CD4-positive, alpha-beta T cell treated with Interleukin-15 for 1 hour (primary cell): ENCODE measurements at places on chromosomes 12 and 14.

- DNase-seq: no peak
These were observed 114.6 kb upstream of the PLXNC1 start for GRCh38 chr12:94033784-94034183.

DNA sequence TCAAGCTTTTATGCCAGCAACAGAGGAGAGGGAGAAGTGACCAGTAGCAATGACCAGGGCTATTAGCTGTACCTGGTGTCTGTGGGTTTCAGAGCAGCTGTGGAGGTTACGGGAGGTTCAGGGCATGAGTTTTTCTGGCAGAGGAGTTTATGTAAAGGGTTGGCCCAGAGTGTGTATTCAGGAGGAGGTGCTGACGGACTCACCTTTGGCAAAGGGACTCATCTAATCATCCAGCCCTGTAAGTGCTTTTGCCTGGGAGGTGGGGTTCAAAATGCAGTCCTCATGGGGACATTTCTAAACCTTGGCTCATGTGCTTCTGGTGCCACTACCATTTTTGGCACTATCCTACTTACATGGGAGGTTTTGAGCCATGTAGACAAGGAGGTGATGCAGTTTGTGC is 95.3 kb downstream of the DAD1 start:
- no peak for DNase-seq

DNA sequence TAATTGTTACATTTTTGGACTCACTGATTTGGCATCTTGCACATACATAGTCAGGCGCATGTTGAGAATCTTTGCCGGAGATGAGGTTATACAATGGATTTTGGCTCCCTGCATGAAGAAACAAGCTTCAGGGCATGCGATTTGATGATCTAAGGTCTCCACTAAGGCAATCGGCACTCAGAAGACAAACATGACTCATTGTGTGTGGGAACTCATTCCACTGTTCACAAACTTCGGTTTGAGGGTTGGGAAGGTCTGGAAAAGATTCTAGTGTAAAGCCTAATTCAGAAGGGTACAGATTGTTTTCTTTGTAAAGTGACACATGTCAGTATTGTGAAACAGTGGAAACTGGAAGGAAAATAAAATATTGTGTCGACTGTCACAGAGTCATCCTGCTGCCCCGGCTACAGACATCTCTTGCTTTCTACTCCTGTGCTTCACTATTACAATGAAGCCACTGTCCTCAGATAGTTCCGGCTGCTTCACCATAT is 192.6 kb upstream of the HMGA2 start:
- DNase-seq: no peak

GRCh38 chr12:57754411-57755193 is at the start of gene MARCHF9:
Gene MARCHF9 (plus strand): TSS chr12:57755103. CDS start chr12:57755529, 426 bp downstream.
- peak; percentile 91 for DNase-seq

GRCh38 chr12:60644076-60644475 is 1048.2 kb downstream of the SLC16A7 start:
- DNase-seq: no peak

GRCh38 chr12:107656302-107656701 is 29.3 kb upstream of the PWP1 start:
- no peak for DNase-seq

- DNase-seq: no peak
These were observed 45.7 kb upstream of the CLMN start for GRCh38 chr14:95365401-95365800.

DNA sequence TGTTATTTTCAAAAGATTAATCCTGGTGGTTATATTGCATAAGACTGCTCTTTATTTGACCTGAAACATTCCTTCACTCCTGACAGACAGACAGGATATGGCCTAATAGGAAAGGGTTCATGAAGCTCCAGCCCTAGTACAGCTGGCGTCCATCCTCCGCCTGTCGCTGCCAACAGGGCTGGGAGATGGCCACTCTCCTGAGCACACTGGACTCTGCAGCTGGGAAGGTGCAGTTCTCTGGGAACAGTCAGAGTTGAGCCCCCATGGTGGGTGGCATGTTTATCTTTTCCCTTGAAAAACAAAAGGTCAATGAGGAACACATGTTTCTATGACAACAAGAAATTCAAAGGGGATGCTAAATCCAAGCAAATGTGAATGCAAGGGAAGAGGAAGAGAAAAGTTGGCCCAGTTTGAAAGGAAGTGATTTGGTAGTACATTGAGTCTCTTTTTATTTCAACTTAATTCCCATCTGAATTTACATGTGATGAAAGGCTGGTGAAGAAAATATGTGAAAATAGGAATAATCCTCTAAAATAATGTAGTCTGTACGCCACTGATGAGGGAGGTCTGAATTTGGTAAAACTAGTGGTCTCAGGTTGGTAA is 89.9 kb upstream of the DCN start:
- DNase-seq: no peak

- no peak for DNase-seq
These were observed 5.7 kb downstream of the ADCY4 start for GRCh38 chr14:24329073-24329663.

DNA sequence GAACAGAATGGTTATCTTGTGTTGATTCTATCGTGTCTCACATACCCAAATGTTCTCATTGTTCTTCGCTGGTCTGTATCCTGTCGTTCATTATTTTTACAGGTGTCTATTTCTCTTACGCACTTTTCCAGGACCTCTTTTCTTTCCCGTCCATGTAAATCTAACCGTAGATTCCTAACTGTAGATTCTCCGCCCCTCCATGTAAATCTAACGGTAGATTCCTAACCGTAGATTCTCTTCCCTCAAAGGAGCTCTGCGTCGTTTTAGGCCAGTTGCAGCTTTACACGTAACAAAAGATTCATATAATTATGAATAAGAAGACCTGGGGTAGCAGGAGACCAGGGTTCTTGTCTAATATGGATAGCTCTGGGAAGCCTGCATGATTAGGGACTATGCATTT is 9.7 kb upstream of the ZNF605 start:
- DNase-seq: no peak

- DNase-seq: no peak
These were observed 4.3 kb downstream of the OAS3 start for GRCh38 chr12:112942572-112942971.

GRCh38 chr12:116210131-116210530 is 67.4 kb downstream of the MED13L start:
- DNase-seq: no peak

DNA sequence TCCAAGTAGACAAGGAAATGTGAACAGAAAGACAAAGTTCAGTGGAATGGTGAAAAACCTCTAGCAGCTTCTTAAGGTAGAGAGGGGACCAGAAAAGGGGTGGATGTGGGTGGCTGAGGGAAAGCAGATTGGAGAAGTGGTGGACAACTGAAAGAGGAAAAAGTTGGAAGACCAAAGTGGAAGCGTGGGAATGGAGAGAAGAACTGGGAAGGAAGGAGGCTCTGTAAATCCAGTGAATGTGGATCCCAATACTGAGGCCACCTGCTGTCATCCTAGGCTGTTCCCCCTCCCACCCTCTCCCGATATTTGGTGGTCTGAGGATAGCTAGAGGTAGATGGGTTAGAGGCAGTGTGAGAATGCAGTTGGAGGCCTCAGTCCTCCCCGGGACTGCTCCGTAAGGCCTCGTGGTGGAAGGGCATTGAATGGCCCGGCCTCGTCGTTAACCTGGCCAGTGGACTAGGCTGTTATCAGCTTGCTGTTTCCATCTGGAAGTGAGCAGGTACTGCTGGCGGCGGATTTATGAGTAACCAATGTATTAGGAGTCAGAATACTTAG is 822 bp upstream of the POU6F1 start:
- DNase-seq: no peak

GRCh38 chr12:59375633-59376032 is 220.2 kb upstream of the SLC16A7 start:
- DNase-seq: no peak

GRCh38 chr12:43577381-43577780 is 25.4 kb upstream of the ADAMTS20 start:
- DNase-seq: no peak

GRCh38 chr14:44316647-44317440 is 190.2 kb downstream of the FSCB start:
- no peak for DNase-seq

DNA sequence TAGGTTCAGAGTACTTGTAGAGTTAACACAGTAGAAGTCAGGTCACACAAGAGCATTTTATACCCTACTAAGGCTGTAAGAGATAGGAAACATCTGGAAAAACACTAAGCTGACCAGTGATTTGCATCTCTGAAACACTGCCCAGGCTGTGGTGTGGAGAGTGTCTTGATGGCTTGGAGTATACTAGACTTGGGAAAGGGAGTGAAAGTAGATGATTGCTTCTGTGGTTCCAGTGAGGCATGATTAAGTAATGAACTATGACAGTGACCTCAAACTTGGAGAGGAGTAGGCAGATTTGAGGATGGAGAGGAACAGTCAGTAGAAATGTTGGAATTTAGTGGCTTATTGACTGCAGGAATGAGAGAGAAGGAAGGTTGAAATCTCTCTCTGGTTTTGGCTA is 201.2 kb downstream of the FLRT2 start:
- no peak for DNase-seq

- DNase-seq: no peak
These were observed 7.6 kb downstream of the EGLN3 start for GRCh38 chr14:33943096-33943883.

DNA sequence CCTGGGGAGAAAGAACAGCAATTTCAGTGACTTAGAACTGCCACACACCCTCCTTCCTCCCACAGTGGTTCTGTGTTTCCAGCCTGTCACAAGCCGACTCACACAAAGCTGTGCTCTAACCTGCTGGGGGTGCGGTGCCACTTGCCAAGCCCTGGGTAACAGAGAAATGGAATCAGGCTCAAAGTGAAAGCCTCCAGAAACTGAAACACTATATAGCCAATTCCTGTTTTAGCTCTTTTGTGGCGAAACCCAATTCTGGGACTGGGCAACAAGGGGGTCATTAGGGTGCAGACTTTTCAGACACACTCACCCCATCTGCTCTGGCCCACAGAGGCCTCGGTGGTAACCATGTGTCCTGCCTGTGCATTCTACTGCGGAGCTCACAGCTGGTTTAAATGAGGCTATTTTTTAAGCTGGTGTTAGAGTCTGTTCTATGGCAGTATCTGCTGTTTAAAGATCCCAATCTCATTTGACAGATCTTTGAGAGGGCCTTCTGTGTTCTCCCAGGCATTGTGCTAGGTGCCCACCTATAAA is 15.2 kb upstream of the ACTR6 start:
- DNase-seq: no peak

DNA sequence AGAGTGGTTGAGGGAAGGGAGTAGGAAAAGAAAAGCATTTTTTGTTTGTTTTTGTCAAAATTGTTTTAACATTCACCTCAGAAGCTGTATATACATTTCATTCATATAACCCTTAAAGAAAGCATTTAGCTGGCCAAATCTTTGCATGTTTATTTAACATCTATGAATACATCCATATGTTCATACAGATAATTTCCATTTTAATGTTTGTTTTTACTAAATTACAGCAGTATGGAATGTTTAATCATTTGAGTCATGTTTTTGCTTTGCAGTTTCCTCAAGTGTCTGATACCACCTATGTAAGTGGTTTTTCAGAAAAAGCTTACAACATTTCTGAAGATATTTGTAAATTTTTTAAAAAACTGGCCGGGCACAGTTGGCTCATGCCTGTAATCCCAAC is 84.3 kb upstream of the ATF1 start:
- no peak for DNase-seq

GRCh38 chr12:87406926-87407325 is 622.3 kb downstream of the C12orf50 start:
- DNase-seq: no peak

DNA sequence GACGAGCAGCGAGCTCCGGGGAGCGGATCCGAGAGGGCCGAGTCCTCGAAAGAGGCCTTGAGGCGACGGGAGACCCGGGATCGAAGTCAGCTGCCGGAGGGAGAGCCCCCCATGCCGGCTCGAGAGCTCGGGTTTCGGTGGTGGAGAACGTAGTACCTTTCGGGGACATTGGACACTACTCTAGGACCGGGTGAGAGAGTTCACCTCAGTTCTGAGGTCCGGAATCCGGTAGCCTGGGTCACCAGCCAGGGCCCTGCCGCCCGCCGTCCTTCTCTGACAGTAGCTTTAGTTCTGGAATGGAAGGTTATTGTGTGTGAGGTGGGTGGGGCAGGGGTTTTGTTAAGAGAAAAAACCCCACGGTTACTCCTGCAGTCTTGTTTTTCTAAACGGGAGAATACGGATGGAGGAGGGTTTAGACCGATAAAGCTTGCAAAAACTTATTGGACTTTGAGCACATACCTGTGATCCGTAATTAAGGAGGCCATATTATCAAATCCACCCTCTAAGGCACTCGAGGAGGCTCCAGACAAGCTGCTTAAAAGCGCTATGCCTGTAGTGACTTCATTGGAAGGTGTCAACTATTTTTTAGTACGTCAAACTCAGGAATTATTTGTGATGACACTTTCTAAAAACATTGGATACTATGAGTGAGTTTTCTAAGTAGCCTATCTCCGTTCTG is 765 bp downstream of the SCYL2 start:
- DNase-seq: no peak

- peak; percentile 9 for DNase-seq
These were observed 18.0 kb upstream of the BEGAIN start for GRCh38 chr14:100605230-100605629.

GRCh38 chr14:67675219-67675582 is 769 bp upstream of the VTI1B start:
- no peak for DNase-seq

DNA sequence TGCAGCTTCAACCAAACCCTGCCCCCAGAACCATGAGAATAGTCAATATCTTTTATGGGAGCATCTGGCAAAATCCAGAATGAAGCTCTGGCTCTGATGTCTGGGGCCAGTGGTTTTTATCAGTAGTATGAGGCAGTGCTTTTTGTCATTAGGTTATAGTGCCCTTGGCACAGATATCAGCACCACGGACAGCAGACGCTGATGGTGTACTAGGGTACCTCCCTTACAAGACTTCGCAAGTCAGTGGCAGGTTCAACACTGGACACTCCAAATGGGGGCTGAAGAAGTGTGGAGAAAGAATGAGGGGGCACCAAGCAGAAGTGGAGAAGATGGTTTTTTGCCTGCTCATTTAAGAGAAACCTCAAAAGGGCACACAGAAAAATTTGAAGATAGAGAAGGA is 68.2 kb upstream of the E2F7 start:
- DNase-seq: no peak

- peak; percentile 54 for DNase-seq
These were observed 795 bp downstream of the SMAGP start for GRCh38 chr12:51269174-51270066.

DNA sequence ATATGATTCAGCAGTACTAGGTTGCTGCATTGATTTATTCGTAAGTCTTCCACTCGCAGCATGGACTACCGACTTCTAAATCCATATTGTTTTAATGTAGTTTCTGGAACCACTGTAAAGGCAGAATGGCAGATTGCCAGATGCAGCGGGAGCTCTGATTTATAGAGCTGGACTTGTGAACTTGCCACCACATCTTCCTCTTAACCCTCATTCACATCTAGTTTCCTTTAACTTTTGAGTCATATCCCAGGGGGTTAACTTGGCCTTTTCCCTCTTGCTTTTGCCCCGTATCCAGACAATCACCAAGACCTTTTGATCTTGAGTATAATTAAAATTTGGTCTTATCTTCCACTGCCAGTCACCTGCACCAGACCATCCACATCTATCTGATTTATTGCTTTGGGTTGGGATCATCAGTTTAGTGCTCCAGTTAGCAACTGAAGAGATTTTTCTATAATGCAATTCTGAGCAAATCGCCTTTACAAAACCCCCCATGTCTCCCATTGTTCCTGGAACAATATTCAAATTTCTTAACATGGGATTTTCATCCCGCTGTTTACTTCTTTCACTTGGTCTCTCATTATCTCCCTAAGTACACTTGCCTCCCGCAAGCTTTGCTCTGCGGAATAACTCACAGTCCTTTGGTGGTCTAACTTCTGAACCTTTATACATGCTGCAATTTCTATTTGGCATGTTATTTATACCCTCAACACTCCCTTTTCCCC is 130.5 kb downstream of the ACSS3 start:
- DNase-seq: no peak

GRCh38 chr14:75752086-75752485 is 91.0 kb downstream of the TTLL5 start:
- DNase-seq: no peak
